ENCODE measurements at places on chromosomes 11 and 22.

DNA sequence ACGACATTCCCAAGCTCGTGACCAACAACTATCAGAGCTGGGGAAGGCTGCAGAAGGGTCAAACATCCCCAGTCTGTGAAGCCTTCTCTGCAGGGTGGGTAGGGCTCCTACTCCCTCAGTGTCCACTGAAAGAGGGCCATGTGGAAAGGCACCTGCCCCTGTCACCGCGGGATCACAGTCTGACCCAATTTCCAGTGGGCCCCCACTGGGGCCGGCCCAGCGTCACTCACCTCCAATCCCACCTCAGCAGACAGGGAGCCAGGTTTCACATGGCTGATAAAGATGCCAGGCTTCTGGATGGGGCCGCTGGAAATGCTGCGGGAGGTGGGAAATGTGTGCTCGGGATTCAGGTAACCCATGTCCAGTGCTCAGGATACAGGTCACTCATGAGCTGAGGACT is 20.0 kb downstream of the USH1C start:
- DNase-seq, result no peak

- no peak for DNase-seq
These were observed 45.5 kb downstream of the AP2A2 start for GRCh38 chr11:971092-971690.

- no peak for DNase-seq
These were observed 134.3 kb downstream of the TBC1D22A start for GRCh38 chr22:46896568-46897245.

GRCh38 chr11:14908214-14908880 is 16.3 kb upstream of the CYP2R1 start:
- DNase-seq, result peak; percentile 49

GRCh38 chr11:32706985-32707741 is 87.3 kb downstream of the CCDC73 start:
- DNase-seq, result no peak
